B cell (primary cell): ENCODE measurements at places on chromosomes 5 and 9.
A peak's percentile ranks its signal among the peaks of the same experiment; 100 is the strongest.

GRCh38 chr9:91536211-91536691, 112.6 kb upstream of the NFIL3 start:
- no peak for DNase-seq

DNA sequence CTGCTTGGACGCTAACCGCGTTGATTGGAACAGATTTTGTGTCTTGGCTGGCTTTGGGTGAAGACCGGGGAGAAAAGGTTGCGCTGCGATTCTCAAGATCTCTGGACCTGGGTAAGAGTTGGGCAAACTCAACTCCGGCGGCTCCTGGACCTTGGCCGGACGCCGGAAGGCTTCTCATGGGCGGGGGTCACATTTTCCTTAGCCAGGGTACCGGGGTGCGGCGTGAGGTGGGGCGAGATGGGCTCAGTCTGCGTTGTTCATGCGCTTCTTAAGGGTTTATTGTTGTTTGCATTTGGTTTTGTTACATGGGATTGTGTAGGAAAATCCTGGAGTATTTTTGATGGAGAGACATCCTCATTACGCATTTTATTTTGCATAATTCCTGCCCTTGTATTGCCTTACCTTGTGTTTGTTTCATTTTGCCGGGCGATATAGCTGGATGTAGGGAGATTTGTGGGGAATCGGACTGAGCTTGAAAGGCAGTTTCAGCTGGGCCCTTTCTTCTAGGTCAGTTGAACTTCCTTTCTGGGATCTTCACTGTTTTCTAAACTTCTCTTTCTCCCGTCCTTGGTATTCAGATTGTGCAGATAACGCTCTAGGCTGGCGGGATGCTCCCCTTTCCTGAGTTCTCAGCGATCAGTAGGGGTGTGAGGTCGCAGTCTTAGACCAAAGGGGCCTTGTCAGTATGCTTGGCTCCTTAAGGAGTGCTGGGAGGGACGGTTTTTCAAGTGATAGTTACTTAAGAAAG, 524 bp downstream of the MEGF10 start:
- DNase-seq: no peak

- no peak for DNase-seq
These were observed 274.2 kb upstream of the SMC2 start for GRCh38 chr9:103819936-103820335.

DNA sequence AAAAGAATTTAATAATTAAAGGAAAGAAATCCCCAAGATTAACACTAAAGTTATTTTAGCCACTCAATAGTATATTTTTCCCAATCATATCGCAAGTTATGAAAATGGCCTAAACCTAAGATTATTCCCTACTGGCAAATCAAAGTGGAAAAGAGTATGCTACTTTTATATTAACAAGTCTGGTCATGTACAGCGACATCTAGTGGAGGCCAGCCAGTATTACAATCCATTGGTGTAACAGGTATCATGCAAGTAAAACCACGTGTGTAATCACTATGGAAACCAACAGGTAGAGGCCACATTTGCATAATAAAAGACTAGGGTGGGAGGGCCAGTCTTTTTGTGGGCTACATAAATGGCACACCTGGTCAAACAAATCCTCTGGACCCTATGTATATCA, 976.4 kb upstream of the CDH9 start:
- no peak for DNase-seq

- DNase-seq: peak; percentile 54
These were observed 19.3 kb upstream of the SMIM32 start for GRCh38 chr5:136212252-136212721.

- DNase-seq: no peak
These were observed 338.8 kb upstream of the ATP10B start for GRCh38 chr5:161190778-161191177.

DNA sequence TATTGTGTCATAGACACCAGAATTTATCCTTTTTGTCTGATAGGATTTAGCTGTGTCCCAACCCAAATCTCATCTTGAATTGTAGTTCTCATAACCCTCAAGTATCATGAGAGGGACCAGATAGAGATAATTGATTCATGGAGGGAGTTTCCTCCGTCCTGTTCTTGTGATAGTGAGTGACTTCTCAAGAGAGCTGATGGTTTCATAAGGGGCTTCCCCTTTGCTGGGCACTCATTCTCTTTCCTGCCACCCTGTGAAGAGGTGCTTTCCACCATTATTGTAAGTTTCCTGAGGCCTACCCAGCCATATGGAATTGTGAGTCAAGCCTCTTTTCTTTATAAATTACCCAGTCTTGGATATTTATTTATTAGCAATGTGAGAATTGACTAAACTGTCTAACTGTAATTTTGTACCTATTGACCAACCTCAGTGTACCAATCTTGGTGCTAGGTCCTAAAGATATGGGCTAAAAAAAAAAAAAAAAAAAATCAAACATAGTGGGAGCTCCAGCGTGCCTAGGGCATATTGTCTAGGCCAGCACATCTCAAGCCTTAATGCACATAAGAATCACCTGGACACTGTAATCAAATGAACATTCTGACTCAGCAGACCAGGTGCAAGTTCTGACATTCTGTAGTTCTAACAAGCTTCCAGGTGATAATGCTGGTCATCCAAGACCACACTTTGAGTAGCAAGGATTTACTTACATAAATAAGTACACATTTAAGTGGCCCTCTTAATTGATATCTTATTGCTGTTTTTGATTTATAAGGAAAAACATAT, 30.5 kb downstream of the ST8SIA4 start:
- peak; percentile 62 for DNase-seq

DNA sequence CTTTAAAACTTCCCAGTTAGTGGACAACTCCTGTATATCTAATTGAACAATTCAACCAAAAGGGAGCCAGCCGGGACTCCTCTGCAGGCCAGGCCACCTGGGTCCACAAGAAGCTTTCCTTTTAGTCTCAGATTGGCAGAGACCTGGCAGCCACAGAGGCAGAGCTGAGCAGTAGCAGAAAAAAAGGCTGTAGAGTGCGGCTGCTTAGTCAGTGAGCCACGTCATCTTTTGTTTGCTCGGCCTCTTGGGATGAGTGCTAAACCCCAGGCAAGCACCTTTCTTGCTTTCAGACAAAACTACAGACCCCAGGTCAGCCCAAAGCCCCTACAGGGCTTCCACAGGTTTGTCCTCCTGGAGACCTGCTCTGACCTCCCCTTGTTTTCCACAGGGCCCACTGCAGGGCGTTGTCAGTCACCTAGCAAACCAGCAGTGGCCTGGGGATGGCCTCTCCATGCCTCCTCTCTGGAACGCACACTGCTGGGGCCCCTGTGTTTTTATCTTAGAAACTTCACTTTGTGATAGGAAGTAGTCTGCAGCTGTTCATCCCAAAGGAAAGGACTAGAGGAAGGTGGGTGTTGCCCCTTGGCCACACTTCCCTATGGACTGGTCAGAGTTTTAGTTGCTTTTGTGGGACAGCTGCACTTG, 49.9 kb downstream of the SHB start:
- DNase-seq: no peak
